ENCODE measurements at places on chromosomes 12 and 14.
A peak's percentile ranks its signal among the peaks of the same experiment; 100 is the strongest.

GRCh38 chr14:94144765-94145164 lies 15.4 kb upstream of the IFI27L2 start:
- DNase-seq: no peak

DNA sequence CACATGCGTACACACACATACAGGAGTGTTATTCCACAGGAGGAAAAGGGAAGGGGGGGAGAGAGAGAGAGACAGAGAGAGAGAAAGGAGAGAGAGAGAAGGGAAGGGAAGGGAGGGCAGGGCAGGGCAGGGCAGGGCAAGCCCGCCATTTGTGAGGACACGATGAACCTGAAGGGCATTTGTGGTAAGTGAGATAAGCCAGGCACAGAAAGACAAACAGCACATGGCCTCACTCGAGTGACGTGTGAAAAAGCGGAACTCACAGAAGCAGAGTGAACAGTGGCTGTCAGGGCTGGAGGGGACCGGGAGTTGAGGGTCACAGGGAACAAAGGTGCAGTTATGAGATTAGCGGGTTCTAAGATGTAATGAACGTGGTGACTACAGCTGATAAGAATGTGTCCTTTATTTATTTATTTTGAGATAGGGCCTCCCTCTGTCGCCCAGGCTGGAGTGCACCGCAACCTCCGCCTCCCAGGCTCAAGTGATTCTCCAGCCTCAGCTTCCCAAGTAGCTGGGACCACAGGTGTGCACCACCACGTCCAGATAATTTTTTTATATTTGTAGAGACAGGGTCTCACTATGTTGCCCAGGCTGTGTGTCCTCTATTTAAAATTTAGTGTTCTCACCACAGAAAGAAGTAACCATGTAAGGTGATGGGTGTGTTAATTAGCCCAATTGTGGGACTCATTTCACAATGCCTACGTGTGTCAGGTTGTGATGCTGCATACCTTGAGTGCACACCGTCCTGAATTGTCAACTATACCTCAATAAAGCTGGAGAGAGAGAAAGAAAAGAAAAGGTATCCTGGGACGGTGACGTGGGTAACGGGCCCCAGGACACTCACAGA lies 18.7 kb upstream of the FBRSL1 start:
- DNase-seq: no peak

DNA sequence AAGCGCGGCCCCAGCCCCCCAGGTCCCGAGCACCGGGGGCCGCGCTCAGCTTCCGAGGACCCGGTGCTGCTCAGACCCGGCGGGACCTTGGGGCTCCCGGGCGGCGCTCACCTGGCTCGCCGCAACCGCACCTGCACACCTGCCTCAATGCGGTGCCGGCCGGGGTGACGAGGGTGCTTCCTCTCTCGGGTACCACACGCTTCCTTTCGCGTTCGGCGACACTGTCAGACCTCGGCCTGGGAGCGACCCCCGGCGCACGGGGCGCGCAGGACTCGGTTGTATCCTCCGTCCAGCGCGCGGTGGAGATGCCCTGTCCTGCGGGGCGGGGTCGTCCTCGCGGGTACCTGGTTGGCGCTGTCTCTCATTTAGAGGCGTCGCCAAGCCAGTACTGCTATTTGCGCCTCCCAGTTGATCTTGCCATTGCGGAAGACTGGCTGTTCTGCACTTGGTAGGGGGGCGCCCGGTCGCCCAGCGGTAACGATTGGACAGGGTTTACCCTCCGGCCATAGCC lies 718 bp downstream of the PACS2 start:
- peak; percentile 40 for DNase-seq

- DNase-seq: no peak
Measured at GRCh38 chr12:3755898-3756297, 3.0 kb upstream of the CRACR2A start.

DNA sequence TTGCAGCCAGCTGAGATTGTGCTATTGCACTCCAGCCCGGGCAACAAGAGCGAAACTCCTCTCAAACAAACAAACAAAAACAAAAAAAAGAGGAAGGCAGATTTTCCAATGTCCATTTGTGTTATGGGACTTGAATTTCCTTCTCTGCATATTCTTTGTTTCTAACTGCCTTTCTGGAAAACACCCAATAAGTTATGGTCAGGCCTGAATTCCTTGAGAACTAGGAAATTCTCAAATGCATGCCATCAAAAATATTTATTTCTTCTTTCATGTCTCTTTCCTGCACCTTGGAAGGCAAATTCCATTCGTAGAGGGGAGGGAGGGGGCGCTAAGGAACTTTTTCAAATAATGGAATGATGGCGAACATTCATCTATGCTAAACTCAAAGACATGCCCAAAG lies 117.6 kb upstream of the TMCC3 start:
- no peak for DNase-seq

- no peak for DNase-seq
Measured at GRCh38 chr14:37655418-37655817, 60.0 kb downstream of the TTC6 start.

DNA sequence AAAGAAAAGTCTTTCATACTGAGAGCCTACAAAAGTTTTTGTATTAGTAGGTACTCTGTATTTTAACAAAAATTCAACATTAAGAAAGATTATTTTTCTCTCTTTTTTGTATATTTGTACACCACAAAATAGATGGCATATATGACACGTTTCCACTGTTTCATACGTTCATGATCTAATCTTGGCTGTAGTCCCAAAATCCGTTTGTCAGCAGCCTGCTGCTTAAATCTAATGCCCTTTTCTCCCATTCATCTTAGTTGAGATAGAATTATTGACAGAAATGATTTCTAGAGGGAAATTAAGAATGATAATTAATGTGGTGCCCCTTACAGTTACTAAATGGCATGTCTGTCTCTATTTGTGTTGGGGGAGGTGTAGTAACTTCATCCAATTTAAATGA lies 140.7 kb upstream of the NOVA1 start:
- no peak for DNase-seq

DNA sequence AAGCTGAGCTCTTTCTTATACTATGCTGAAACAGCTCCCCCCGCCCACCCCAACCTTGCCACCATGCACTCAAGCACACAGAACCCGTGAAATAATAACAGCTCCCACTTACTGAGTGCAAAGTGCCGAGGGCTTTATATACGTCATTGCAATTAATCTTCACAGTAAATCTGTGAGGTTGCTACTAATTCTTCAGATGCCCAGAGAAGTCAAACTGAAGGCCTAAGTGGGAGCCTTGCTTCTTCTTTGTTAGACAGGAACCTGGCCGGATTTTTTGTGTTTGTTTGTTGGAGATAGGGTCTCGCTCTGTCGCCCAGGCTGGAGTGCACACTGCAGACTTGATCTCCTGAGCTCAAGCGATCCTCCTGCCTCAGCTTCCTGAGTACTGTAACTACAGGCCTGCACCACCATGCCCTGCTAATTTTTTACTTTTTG lies 34.0 kb downstream of the VCPKMT start:
- no peak for DNase-seq

- DNase-seq: no peak
Measured at GRCh38 chr14:44778604-44779003, 183.1 kb downstream of the KLHL28 start.

DNA sequence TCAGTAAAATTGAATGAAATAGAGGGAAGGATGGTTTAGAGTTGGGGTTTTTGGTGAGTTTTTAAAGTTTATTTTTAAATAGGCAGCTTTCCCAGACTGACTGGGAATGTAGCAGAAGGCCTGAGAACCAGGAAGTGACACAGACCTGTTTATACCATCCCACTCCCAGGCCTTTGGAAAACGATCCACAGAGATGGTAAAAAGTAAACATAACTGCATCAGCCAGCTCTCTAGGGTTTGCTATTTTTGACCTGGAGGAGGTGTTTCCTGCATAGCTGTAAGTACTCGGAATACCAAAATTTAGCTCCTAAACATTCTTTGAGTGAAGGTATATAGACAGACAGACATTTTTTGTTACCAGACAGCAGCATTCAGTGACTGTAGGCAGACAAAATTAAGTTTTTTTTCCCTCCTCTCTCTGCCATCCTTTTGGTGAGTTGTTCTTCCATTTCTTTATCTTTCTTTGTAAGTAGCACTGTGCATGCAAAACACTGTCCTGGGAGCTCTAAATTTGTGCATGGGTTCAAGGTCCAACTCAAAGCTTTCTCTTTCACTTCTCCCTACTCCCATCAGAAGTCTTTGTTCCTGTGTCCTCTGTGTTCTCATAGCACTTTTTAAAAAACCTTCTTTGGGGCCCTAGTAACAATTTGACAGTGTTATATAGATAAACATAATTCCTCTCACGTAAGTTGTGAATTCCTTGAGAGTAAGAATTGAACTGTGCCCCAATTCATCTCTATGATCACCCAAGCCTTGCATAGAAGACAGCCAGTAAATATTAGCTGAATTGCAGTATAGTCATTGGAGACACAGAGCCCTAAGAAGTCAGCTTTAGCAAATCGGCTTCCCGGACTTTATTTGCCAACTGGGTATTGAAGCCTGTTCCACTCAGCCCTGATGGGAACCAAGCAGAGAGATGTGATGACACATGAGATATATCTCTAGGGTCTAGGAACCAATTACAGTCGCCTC lies 37.4 kb downstream of the SUSD6 start:
- no peak for DNase-seq

- no peak for DNase-seq
Measured at GRCh38 chr12:80702889-80703805, 4.3 kb upstream of the MYF6 start.

GRCh38 chr14:99317231-99318090 lies 45.5 kb upstream of the BCL11B start:
- no peak for DNase-seq

DNA sequence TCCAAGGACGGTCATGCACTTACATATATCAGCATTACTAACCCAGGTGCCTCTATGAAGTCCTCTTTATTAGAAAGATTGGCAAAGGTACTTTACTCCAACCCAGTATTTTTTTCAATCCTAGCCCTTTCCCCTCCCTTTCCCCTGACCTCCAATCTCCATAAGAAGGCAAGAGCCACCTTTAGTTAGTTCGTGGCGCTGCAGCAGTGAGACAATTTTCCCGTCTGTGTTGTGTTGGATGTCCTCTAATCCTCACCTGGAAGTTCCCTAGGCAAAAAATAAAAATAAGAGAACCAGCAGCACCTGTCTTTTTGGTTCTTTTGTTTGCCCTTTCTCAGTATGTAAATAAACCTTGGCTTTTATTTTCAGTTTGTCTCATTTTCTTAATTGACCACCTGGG lies 439.6 kb upstream of the LRFN5 start:
- no peak for DNase-seq

- DNase-seq: no peak
Measured at GRCh38 chr14:67577909-67578749, 21.9 kb downstream of the PIGH start.

- DNase-seq: no peak
Measured at GRCh38 chr14:106803379-106803778, 1277.0 kb downstream of the TMEM121 start.

All from endothelial cell (in vitro differentiated cells).